ENCODE measurements at places on chromosomes 16 and 17.

- no peak for DNase-seq
Measured at GRCh38 chr17:7767004-7767403, 49.5 kb downstream of the DNAH2 start.

GRCh38 chr17:68195667-68196393 is 52.0 kb upstream of the AMZ2 start:
- DNase-seq = peak; percentile 35

DNA sequence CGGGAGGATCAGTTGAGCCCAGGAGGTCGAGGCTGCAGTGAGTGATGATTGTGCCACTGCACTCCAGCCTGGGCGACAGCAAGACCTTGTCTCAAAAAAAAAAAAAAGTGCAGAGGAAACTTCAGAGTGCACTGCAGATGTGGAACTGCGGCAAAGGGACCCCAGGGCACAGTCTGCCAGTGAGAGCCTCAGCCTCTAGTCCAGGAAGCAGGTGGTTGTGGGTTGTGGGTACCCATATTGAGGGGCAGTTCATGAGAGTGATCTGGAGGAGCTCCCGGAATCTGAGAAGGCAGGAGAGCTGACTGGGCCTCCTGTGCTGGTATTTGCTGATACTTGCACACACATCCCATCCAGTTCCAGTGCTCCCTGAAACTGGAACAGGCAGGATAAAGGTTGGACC is 13.1 kb downstream of the FOXN1 start:
- no peak for DNase-seq

DNA sequence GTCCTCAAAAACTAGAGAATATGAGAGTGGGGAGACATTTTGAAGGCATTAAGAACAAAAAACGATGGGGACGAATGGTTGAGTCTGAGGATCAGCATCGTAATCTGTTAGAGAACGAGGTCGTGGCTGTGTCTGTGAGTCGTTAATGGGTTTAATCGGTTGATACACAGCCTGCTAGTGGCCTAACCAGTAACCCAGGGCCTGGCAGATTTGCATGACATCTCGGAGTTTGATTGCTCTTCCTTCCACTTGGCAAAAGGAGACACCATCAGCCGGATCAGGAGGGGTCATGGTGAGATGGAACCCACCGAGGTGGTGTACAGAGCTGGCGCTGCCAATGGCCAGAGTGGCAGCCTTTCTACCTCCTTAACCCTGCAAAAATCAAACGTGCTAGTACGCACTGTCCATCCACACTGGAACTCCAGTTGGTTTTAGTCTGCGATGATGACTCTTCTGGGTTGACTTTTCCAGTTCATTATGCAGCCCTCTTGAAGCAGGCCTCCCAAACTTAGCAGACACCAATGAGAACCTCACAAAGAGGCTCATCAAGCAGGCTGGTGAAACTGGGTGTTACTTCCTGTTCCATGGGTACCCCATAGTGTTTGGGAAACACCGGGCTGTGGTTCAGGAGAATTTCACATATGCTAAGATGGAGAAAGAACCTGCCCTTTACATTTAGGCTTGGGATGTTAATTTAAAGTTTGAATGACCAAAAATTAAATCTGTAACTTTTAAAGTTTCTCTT is 4.1 kb downstream of the HS3ST3B1 start:
- no peak for DNase-seq

DNA sequence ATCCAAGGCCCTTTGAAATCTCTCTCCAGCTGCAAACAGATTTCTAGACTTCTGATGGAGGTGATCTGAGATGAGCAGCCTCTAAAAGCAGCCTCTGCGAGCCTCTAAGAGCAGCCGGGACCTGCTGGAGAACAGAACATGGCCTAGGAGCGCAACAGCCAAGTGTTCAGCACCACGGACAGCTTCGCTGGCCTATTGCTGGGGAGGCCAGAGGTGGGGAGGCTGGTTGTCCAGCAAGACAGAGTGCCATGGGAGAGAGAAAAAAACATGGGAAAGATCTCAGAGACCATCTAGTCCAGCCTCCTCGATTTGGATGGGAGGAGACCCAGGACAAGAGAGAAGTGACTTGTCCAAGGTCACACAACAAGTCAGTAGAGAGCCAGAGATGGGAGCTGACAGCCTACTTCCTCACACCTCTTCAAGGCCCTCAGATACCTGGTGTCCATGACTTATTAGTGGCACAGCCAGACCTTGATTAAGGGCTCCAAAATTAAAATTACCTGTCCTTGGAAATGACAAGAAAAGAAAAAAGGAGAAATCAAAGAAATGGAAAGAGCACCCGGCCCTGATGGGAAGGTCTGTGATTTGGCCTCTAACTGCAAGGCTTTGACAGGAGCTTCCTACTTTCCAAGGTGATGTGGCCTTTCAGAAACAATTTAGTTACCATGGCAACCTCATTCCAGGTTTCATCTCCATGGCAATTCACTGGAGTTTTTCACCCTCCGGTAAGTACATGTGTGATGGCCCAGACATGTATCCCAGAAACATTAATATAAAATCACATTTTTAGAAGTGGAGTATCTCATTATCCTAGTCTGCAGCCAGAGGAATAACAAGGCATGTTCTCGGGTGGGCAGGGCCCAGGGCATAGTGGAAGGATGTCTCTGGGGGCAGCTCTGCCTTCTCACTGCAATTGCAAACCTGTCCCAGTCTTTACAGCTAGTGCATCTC is 14.5 kb downstream of the RPRML start:
- no peak for DNase-seq

- DNase-seq = no peak
Measured at GRCh38 chr17:47996201-47996600, 25.3 kb downstream of the CDK5RAP3 start.

GRCh38 chr16:73065632-73066330 is 17.9 kb upstream of the ZFHX3 start:
- DNase-seq = no peak

GRCh38 chr16:75402159-75402820 is 31.0 kb downstream of the CFDP1 start:
- no peak for DNase-seq

- DNase-seq = no peak
Measured at GRCh38 chr17:82808006-82808405, 31.8 kb downstream of the ZNF750 start.

- DNase-seq = no peak
Measured at GRCh38 chr16:9331503-9331902, 240.1 kb downstream of the HAPSTR1 start.

GRCh38 chr16:28587386-28587785 is 9.5 kb downstream of the SULT1A2 start:
- DNase-seq = no peak

GRCh38 chr17:79851461-79851817 is 12.2 kb upstream of the CBX4 start:
- no peak for DNase-seq

- no peak for DNase-seq
Measured at GRCh38 chr16:67801241-67801640, 5.1 kb downstream of the RANBP10 start.

DNA sequence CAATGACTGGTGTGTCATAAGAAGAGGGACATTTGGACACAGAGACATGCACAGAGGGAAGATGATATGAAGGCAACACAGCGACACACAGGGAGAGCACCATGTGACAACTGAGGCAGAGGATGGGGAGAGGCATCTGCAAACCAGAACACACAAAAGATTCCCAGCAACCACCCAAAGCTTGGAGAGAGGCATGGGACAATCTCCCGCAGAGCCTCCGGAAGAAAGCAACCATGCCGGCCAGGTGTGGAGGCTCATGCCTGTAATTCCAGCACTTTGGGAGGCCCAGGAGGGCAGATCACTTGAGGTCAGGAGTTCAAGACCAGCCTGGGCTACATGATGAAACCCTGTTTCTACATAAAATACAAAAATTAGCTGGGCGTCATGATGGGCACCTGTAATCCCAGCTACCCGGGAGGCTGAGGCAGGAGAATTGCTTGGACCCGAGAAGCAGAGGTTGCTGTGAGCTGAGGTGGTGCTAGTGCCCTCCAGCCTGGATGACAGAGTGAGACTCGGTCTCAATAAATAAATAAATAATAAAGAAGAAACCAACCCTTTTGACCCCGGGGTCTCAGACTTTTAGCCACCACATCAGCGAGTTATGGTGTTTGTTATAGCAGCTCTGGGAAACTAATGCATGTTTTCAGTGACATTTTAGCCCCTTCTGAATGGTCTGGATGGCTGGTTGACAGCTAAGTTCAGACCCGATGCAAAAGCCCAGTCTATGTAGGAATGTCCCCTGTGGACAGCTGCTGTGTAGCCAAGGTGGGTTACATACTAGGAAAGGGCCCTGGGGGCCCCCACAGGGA is 13.8 kb upstream of the PLCG2 start:
- DNase-seq = no peak

DNA sequence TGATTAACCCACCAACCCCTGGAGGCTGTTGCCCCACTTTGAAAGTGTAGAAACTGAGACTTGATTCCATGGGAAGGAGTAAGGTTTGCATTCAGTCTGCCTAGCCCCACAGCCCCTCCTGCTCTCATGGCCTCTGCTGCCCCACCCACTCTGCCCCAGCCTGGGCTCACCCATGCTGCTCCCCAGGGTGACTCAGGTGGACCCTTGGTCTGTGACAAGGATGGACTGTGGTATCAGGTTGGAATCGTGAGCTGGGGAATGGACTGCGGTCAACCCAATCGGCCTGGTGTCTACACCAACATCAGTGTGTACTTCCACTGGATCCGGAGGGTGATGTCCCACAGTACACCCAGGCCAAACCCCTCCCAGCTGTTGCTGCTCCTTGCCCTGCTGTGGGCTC is 6.5 kb downstream of the PRSS41 start:
- no peak for DNase-seq

DNA sequence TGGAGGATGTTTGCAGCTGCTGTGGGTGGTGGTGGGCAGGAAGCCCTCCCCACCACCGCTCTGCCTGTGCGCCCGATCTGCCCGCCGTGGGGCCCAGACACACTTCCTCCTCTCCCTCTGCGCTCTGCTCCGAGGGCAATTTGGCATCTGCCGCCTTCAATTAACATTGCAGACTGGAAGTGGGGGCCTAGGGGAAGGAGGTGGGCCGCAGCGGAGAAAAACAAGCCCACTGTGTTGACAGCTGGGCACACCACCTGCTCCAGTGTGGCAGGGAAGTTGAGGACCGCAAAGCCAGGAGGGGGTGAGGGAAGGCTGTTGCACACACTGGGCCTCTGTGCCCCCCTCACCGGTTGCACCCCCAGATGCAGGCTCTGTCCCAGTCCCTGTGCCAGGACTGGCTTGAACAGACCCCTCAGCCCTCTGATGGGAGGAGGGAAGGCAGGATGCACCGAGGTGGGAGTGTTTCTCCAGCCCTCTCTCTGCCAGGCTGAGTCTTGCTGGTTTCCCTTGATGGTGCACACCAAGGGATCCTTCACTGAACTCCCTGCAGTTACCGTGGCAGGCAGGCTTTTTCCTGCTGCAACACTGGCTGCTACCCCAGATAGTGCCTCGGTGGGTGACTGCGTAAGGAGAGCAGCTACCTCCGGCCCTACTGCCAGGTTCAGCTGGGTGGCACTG is 72.8 kb upstream of the MED9 start:
- DNase-seq = peak; percentile 49

- DNase-seq = no peak
Measured at GRCh38 chr17:18381158-18381952, 3.8 kb downstream of the EVPLL start.

DNA sequence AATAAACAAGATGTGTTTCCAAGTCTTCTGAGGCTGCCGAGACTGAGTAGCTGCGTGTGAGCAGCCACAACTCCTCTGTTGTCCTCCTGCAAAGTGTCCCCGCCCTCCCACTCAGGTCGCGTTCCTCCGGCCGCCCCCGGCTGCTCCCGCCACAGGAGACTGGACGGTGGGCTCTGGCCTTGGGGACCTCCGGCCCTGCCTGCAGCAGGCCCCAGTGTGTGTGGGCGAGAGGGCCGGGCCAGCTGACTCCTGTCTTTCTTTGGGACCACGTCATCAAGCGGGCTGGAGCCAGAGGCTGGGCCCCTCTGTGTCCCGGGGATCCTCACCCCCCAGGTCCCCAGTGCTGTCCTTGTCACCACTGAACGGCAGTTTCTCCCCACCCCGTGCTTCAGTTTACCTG is 175.3 kb downstream of the NPIPB11 start:
- DNase-seq = no peak

GRCh38 chr16:69412287-69412686 is 12.1 kb upstream of the CYB5B start:
- no peak for DNase-seq

- no peak for DNase-seq
Measured at GRCh38 chr17:77691216-77692085, 267.1 kb upstream of the TNRC6C start.

DNA sequence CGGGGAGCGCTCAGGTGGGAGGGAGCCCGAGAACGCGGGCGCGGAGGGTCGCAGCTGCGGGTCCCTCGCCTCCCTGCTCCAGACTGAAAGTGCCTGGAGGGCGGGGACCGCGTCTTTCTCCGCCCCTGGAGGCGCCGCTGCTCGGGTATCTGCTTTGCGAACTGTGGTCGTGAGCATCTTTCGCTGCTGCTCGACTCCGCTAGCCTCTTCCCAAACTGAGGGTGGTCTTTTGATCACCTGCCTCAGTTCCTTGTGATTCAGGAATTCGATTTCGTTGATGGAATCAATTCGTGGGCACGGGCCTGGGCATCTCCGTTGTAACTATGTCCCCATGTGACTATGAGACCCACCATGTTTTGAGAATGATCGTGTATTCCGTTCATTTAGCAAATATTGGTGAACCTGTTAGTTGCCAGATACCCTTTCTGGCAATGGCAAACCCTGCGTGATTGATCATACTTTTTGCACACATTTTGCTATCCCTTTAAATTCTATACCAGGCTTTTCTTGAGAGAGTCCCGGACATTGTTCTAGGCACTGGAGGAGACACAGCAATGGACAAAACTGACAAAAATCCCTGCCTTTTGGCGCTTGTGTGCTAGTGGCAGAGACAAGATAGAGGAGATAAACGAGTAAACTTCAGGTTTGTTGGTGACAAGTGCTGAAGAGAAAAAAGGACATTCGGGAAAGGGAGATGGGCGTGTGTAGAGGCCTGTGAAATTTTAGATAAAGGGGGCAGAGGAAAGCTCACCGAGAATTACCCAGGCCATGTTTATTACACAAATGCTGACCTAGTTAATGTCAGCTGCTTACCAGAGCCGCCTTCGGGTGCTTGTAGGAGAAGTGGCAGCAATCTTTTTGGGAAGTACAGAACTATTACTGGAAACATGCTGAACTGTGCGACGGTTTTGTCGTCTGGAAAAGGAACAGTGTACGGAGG is 948 bp downstream of the UTP18 start:
- no peak for DNase-seq

GRCh38 chr17:36972186-36972700 is 23.5 kb downstream of the AATF start:
- no peak for DNase-seq

- no peak for DNase-seq
Measured at GRCh38 chr17:55420067-55420775, 1.4 kb downstream of the MMD start.

DNA sequence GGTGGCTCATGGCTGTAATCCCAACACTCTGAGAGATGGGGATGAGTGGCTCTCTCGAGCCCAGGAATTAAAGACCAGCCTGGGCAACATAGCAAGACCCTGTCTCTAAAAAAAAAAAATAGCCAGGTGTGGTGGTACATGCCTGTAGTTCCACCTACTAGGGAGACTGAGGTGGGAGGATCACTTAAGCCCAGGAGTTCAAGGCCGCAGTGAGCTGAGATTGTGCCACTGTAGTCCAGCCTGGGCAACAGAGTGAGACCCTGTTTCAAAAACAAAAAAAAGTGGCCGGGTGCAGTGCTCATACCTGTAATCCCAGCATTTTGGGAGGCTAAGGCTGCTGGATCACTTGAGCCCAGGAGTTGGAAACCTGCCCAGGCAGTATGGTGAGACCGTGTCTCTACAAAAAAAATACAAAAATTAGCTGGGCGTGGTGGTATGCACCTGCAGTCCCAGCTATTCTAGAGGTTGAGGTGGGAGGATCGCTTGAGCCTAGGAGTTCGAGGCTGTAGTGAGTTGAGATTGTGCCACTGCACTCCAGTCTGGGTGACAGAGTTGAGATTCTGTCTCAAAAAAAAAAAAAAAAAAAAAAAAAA is 3.0 kb downstream of the C16orf54 start:
- DNase-seq = no peak
